ENCODE measurements at places on chromosomes 3 and 15.
A peak's percentile ranks its signal among the peaks of the same experiment; 100 is the strongest.

DNA sequence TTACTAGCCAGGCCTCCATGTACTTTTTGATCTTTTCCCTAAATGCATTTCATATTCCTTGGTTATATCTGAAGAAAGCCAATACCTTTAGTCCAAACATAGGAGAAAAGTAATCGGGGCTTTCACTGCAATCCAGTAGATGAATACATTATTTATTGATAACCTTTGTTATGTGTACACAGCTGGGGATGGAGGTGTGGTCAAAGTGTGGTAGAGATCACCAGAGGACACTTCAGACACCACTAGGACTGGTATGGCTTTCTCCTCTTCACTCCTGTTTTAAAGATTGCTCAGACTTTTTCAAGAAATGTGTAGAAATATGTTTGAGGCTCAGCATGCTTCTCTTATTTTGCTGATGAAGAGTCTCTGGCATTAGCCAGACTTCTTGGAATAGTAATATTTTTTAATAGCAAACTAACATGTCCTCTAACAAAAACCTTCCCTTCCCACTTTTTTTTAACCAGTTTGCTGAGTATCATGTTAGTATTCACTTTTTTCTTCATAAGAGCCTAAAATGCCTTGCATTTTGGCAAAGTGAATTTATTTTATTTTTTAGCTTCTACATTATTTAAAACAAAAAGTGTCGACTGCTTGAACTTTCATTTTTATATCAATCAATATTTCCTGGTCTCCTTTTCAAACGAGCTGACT lies 65.6 kb upstream of the MBNL1 start:
- DNase-seq = no peak

GRCh38 chr15:61841466-61841865 lies 218.8 kb downstream of the VPS13C start:
- DNase-seq = no peak

GRCh38 chr3:37100411-37100810 lies 74.0 kb downstream of the LRRFIP2 start:
- no peak for DNase-seq

GRCh38 chr3:46673151-46674030 lies 20.1 kb downstream of the ALS2CL start:
- DNase-seq = no peak

GRCh38 chr15:77889009-77889806 lies 188.3 kb downstream of the TBC1D2B start:
- DNase-seq = no peak

- peak; percentile 72 for DNase-seq
Measured at GRCh38 chr15:45121706-45122417, 7.7 kb downstream of the DUOXA2 start.

DNA sequence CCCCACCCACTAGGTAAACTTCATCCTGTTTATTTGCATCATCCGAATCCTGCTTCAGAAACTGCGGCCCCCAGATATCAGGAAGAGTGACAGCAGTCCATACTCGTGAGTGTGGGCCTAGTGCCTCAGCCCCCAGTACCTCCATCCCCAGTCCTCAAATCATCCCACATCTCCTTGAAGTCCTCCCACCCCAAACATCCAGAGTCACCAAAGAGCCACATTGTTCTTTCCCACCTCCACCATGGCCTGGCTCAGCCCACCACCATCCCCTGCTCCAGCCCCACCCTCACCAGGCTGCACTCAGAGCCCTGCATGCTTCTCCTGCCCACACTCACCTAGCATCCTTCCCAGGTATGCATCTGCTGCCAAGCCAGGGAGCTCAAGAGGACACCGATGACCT lies 29.8 kb downstream of the VIPR1 start:
- no peak for DNase-seq

DNA sequence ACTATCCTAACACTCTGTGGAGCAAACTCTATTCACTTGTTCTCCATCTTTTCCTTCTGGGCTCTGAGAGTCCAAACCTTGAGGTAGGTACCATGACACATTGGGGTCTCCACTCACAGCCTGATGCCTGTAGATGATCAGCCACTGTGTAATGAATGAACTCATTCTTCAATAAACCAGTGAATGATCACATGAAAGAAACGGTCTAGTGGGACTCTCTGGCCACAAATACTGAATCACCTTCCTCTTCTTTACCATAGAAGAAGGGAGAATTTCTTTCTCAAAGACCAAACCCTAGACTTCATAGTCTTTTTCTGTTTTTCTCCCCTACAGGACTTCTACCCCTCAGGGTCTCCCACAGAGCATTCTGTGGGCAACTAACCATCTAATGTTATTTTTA lies 20.5 kb upstream of the ABHD2 start:
- no peak for DNase-seq

Data from MCF 10A (cell line).